ENCODE measurements at places on chromosomes 5 and 9. TPM values are rescaled to one million over a fixed set of nuclear protein-coding genes. Genes with fewer than 3 reads are reported as not detected.

GRCh38 chr9:100354121-100354800, 1.5 kb upstream of the TEX10 start:
- peaks cover 48% of the 10 kb centered on the region for H3K4me1 ChIP-seq
- H3K27me3 ChIP-seq, result peaks cover 3% of the 10 kb centered on the region

- H3K4me1 ChIP-seq, result no peaks in the 10 kb centered on the region
- no peak overlapping the region for H3K27ac ChIP-seq
- H3K36me3 ChIP-seq, result no peaks in the 10 kb centered on the region
- H3K27me3 ChIP-seq, result no peaks in the 10 kb centered on the region
- no peak for DNase-seq
- H3K4me3 ChIP-seq, result no peak overlapping the region
These were observed 1315.5 kb upstream of the C9orf72 start for GRCh38 chr9:28888806-28889205.

DNA sequence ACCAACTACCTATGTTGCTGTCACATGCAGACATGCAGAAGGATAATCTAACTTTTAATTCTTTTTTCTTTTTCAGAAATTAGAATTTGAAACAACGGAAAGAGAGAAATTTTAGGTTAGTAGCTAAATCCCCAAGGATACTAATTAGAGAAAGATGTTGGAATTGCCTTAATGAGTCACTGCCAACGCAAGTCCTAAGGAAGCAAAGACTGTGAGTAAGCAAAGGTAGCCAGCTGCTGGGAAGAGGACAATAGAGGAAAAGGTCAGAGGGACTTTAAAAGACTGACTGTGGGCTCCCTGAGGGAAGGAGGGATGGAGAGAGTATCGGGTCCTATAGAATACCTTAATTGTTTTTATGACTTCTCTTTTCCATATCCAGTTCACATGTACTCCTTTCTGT, 461.9 kb upstream of the PAPPA start:
- peak overlapping the region; percentile 97 for H3K27ac ChIP-seq
- H3K4me1 ChIP-seq, result peaks cover 80% of the 10 kb centered on the region
- no peaks in the 10 kb centered on the region for H3K27me3 ChIP-seq
- DNase-seq, result peak; percentile 85
- peak overlapping the region; percentile 69 for H3K4me3 ChIP-seq
- H3K36me3 ChIP-seq, result 0 out of 2 replicates have a peak, but pooled peaks cover 4% of the 10 kb centered on the region

- peaks cover 54% of the 10 kb centered on the region for H3K27me3 ChIP-seq
- H3K27ac ChIP-seq, result no peak overlapping the region
- H3K4me3 ChIP-seq, result no peak overlapping the region
These were observed 27.0 kb upstream of the PPARGC1B start for GRCh38 chr5:149702934-149703646.

- H3K27ac ChIP-seq, result no peak overlapping the region
- H3K4me3 ChIP-seq, result no peak overlapping the region
- no peaks in the 10 kb centered on the region for H3K27me3 ChIP-seq
These were observed 391.1 kb upstream of the ZNF608 start for GRCh38 chr5:125137535-125137934.

GRCh38 chr5:117954331-117954730, 1034.0 kb downstream of the DTWD2 start:
- DNase-seq, result no peak
- no peaks in the 10 kb centered on the region for H3K27me3 ChIP-seq
- peaks cover 12% of the 10 kb centered on the region for H3K4me1 ChIP-seq
- no peak overlapping the region for H3K27ac ChIP-seq
- H3K36me3 ChIP-seq, result no peaks in the 10 kb centered on the region
- H3K4me3 ChIP-seq, result no peak overlapping the region

DNA sequence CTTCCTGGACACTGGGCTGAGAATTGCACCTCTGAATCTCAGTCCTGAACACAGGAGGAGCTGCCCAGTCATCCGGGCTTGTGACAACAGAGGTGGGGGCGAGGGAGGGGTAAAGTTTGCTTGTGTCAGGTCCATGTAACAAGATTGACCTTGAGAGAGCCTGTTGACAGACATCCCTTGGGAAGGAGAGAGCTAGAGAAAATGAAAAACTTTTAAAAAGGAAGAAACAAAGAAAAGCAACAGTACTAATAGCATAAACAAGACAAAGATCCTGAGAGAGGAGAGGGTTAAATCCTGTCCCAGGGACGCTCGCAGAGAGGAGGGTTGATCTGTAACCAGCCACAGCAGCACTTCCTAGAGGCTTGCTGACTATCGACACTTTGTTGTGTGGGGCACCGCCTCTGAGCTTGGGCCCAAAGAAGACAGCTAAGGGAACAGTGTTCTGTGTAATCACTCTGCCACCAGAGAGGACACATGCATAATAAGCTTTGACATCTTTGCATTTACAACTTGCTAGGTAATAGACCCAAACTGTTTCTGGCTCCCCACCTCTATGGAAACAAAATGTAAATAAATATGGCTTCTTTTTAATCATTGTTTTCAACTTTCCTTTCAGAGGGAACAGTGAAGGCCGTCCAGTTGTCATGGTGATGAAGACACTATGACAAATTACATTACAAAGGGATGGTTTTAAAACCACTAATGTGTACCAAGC, 363.7 kb downstream of the CSNK1G3 start:
- H3K4me3 ChIP-seq, result no peak overlapping the region
- DNase-seq, result no peak
- H3K4me1 ChIP-seq, result peaks cover 17% of the 10 kb centered on the region
- H3K27me3 ChIP-seq, result no peaks in the 10 kb centered on the region
- no peak overlapping the region for H3K27ac ChIP-seq

- H3K27ac ChIP-seq, result peak overlapping the region; percentile 86
- no peak overlapping the region for H3K4me3 ChIP-seq
- no peaks in the 10 kb centered on the region for H3K27me3 ChIP-seq
- H3K36me3 ChIP-seq, result no peaks in the 10 kb centered on the region
- H3K4me1 ChIP-seq, result peaks cover 29% of the 10 kb centered on the region
These were observed 203.0 kb upstream of the TUT7 start for GRCh38 chr9:86557063-86557766.

GRCh38 chr5:173334808-173335207, 6.6 kb upstream of the STC2 start:
- no peaks in the 10 kb centered on the region for H3K36me3 ChIP-seq
- peaks cover 36% of the 10 kb centered on the region for H3K4me1 ChIP-seq
- peak overlapping the region; percentile 19 for H3K27ac ChIP-seq
- no peak for DNase-seq
- H3K27me3 ChIP-seq, result peaks cover 3% of the 10 kb centered on the region

- H3K27ac ChIP-seq, result no peak overlapping the region
- H3K4me1 ChIP-seq, result no peaks in the 10 kb centered on the region
- no peak for DNase-seq
- no peaks in the 10 kb centered on the region for H3K36me3 ChIP-seq
- H3K4me3 ChIP-seq, result no peak overlapping the region
These were observed 1136.3 kb upstream of the CDH9 start for GRCh38 chr5:28174691-28175090.

- no peak overlapping the region for H3K4me3 ChIP-seq
- no peaks in the 10 kb centered on the region for H3K27me3 ChIP-seq
- H3K27ac ChIP-seq, result no peak overlapping the region
These were observed 868.1 kb upstream of the CDH9 start for GRCh38 chr5:27906481-27906880.

GRCh38 chr9:109468927-109469326, 29.2 kb downstream of the PTPN3 start:
- no peak for DNase-seq
- peaks cover 18% of the 10 kb centered on the region for H3K27me3 ChIP-seq
- H3K4me3 ChIP-seq, result no peak overlapping the region
- H3K4me1 ChIP-seq, result no peaks in the 10 kb centered on the region

- no peak overlapping the region for H3K27ac ChIP-seq
- peaks cover 22% of the 10 kb centered on the region for H3K4me1 ChIP-seq
- DNase-seq, result no peak
- no peak overlapping the region for H3K4me3 ChIP-seq
- no peaks in the 10 kb centered on the region for H3K36me3 ChIP-seq
- H3K27me3 ChIP-seq, result no peaks in the 10 kb centered on the region
These were observed 33.0 kb downstream of the INSL4 start for GRCh38 chr9:5264219-5264595.

DNA sequence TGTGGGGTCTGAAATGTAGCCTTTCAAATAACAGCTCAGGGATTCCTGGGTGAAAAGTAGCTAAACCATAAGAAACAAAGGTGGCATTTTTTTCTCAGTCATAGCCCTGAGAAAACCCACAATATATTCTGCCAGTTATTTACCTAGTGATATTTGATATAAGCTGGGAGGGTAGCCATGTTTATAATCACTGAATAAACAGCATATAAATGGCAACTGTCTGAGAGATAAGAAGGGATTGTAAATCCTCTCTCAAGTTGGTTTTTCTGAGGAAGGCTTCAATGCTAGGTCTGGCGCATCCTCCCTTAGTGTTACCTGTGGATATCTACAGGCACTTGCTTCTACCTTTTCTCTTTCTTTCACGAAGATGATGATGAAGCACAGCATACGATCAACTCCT, 1080.5 kb upstream of the DMAC1 start:
- no peaks in the 10 kb centered on the region for H3K4me1 ChIP-seq
- H3K27ac ChIP-seq, result no peak overlapping the region
- DNase-seq, result no peak
- no peaks in the 10 kb centered on the region for H3K36me3 ChIP-seq
- no peaks in the 10 kb centered on the region for H3K27me3 ChIP-seq

DNA sequence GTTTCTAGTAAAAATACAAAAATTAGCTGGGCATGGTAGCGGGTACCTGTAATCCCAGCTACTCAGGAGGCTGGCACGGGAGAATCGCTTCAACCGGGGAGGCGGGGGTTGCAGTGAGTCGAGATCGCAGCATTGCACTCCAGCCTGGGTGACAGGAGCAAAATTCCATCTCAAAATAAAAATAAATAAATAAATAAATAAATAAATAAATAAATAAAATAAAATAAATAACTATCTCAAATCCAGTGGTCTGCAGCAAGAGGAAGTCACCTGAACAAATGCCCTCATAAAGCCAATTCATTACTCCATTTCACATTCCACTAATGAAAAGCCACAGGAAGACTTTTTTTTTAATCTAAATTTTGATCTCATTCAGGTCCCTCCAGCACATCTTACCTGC, 114.2 kb downstream of the EFNA5 start:
- H3K27ac ChIP-seq, result no peak overlapping the region
- H3K27me3 ChIP-seq, result no peaks in the 10 kb centered on the region
- peaks cover 54% of the 10 kb centered on the region for H3K4me1 ChIP-seq
- H3K4me3 ChIP-seq, result peak overlapping the region; percentile 25

Gene PCDHA4
- not detected for total RNA-seq

Gene PTGDS
- not detected for total RNA-seq

Gene GHR
- 1.6 TPM for total RNA-seq

Gene CENPK
- total RNA-seq, result 18.3 TPM

Gene XPA
- total RNA-seq, result 10.7 TPM

Gene PRDM12
- not detected for total RNA-seq

Measured in HFFc6 (cell line).